ENCODE measurements at places on chromosomes 4 and X. TPM values are rescaled to one million over a fixed set of nuclear protein-coding genes. Genes with fewer than 3 reads are reported as not detected.

Gene SLC26A1
- not detected for total RNA-seq

Gene SPOCK3
- not detected for total RNA-seq

Gene EREG
- 6.2 TPM for total RNA-seq

Gene NALF2
- total RNA-seq: 0.22 TPM

Gene TBCK
- 43.2 TPM for total RNA-seq

Gene MAGEE1
- total RNA-seq: 9.1 TPM

Gene CENPVL3
- not detected for total RNA-seq

Gene PPP3CA
- 36.9 TPM for total RNA-seq

Gene MGAT4D
- total RNA-seq: not detected

Gene SSX4B
- not detected for total RNA-seq

Gene CXXC4
- total RNA-seq: 0.21 TPM
